ENCODE measurements at places on chromosomes 2 and 18. TPM values are rescaled to one million over a fixed set of nuclear protein-coding genes. Genes with fewer than 3 reads are reported as not detected.
A peak's percentile ranks its signal among the peaks of the same experiment; 100 is the strongest.

DNA sequence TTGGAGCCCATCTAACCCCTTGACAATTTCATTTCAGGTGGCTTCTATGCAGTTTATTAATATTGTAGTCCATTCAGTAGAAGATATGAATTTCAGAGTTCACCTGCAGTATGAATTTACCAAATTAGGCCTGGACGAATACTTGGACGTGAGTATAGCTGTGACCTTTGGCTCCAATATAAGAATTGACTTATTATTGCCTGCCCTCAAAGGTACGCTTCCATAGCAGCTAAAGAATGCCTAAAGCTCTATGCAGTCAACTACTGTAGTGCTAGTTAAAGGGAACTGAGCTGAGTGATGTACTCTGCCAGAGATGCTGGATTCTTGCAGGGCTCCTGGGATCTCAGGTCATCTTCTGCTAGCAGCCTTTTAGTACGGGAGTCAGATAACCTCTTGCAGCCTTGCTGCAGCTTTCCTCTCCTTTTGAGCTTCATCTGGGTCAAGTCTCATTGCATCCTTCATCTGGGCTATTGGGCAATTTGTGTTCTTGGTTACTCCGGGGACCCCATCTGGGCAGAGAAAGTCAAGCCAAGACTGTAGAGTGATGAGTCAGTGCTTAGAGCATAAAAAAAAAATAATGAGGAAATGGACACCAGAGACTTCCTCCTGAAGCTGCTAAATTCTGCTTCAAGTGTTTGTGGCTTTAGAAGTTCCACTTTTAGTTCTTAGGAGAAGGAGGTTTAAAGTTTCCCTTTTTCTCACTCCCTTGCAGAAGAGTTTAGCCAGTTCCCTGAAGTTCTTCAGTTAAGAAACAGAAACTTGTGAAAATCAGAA, 105.6 kb downstream of the PRPF40A start:
- peak overlapping the region; percentile 75 for H3K27ac ChIP-seq
- DNase-seq = no peak
- H3K36me3 ChIP-seq = peaks cover 11% of the 10 kb centered on the region
- H3K27me3 ChIP-seq = no peaks in the 10 kb centered on the region

- no peaks in the 10 kb centered on the region for H3K36me3 ChIP-seq
- peaks cover 11% of the 10 kb centered on the region for H3K4me1 ChIP-seq
- no peak overlapping the region for H3K27ac ChIP-seq
- no peaks in the 10 kb centered on the region for H3K27me3 ChIP-seq
- no peak overlapping the region for H3K4me3 ChIP-seq
- no peak for DNase-seq
These were observed 23.3 kb upstream of the UBE2F start for GRCh38 chr2:237943395-237944094.

DNA sequence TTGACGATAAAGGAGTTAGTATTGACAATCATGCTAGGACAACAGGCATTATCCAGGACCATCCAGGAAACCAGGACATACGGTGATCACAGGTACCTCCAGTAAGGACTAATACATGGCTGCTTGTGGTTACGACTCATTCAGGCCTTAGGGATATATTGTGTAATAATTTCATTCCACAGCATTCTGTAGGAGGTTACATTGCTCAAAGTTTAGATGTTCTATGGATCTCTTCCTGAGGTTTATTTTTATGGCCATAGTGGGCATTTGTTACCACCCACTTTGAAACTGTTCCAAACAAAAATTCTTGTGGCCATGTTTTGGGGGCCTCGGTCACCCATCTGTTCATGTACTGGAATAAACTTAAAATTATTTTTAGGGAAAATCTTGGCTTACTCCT, 431.6 kb downstream of the METTL4 start:
- DNase-seq = no peak
- no peak overlapping the region for H3K27ac ChIP-seq
- H3K27me3 ChIP-seq = peaks cover 12% of the 10 kb centered on the region
- H3K4me1 ChIP-seq = no peaks in the 10 kb centered on the region
- H3K36me3 ChIP-seq = no peaks in the 10 kb centered on the region

DNA sequence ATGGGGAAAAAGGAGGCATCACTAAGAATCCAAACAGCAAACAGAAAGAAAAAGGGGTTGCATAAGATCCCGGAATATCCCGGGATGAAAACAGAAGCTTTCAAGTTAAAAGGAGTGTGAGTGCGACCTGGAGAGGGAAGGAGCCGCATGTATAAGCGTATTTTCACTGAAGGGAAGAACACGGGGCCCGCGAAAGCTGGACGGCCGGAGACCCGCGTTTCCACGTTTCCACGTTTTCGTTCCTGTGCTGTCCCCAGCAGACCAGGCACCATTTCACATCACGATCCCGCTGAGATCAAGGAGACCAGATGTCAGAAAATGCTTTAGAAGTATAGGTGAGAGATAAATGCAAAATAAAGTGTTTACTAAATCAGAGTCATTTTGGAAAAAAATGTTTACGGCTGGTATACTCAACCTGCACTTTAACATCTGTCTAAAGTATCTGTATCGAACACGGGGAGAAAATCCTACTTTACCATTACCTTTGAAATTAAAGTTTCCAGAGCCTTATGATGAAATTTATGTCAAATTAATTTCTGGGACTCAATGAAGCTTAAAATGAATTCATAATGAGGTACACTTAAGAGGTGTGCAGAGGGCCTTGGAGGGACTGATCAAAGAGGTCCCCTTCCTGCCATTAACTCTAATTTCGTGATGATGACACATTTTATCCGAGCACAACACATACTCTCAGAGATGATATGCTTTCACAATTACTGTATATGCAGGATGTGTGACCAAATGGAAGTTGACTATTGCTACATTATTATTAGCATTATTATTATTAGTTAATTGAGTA, 71.0 kb upstream of the SALL3 start:
- H3K4me3 ChIP-seq = no peak overlapping the region
- DNase-seq = peak; percentile 68
- no peaks in the 10 kb centered on the region for H3K4me1 ChIP-seq
- H3K27me3 ChIP-seq = no peaks in the 10 kb centered on the region

Gene TCF7L1
- 35.0 TPM for total RNA-seq

Gene STARD6
- not detected for total RNA-seq

- no peaks in the 10 kb centered on the region for H3K27me3 ChIP-seq
- no peak for DNase-seq
- H3K4me1 ChIP-seq = peaks cover 13% of the 10 kb centered on the region
- H3K27ac ChIP-seq = peak overlapping the region; percentile 39
- H3K36me3 ChIP-seq = peaks cover 10% of the 10 kb centered on the region
These were observed 47.3 kb downstream of the RFTN2 start for GRCh38 chr2:197628043-197628500.

- peak overlapping the region; percentile 100 for H3K4me3 ChIP-seq
- no peak for DNase-seq
- H3K36me3 ChIP-seq = peaks cover 15% of the 10 kb centered on the region
- H3K27me3 ChIP-seq = no peaks in the 10 kb centered on the region
- peaks cover 27% of the 10 kb centered on the region for H3K4me1 ChIP-seq
These were observed 429 bp downstream of the C2orf76 start for GRCh38 chr2:119366161-119366648.

DNA sequence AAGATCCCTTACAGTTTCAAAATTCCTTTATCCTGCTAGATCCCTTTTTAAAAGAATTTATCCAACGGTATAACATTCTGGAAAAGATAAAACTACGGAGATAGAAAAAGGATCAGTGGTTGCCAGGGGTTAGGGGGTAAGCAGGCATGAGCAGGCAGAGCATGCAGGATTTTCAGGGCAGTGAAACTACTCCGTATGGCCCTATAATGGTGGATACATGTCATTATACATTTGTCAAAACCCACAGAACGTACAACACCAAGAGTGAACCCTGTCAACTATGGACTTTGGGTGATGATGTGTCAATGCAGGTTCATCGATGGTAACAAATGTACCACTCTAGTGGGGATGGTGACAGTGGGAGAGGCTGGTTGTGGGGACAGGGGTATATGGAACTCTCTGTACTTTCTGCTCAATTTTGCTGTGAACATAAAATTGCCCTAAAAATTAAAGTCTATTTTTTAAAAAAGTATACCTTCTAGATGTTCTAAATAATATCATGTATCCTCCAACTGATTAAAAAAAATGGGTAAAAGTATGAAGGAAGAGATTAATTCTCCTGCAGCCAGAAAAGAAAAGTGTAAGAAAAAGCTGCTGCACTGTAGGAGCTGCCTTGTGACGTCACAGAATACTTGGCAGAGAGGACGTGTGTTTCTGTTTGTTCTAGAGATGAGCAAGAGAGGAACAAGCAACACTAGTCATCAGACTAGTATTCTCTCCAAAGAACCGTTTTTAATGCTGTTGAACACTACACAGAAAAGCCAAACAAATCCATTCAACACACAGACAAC, 23.6 kb downstream of the ANKRD44 start:
- DNase-seq = no peak
- H3K27me3 ChIP-seq = no peaks in the 10 kb centered on the region
- no peak overlapping the region for H3K4me3 ChIP-seq
- H3K36me3 ChIP-seq = peaks cover 1% of the 10 kb centered on the region

DNA sequence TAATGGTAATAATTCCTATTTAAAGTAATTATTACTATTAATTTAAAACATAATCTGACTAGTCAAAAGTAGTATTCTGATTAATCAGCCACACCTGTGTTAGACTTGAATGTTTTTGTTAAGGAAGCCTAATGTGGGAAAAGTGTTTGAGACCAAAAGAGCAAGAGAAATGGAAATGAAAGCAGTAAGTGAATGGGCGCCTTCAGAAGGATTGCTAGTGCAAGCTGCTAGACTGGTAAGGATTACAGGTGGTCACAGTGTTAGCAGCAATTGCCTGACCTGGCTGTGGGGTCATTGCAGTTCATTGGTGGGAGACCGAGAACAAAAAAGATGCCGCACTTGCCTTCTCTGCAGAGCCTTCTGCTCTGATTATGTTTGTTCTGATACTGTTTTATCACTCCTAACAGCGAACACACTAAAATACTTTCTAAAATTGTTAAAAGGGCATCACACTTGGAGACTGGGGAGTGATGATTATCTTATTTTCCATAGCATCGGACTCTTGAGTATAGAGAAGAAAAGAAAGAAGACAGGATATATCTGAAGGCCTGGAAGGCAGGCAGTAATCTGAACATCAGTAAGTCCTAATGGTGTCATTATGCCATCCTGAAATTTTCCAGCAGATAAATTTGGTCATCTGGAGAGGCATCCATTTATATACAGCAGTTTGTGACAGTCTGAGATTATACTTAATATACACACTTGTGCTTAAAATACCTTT, 5.8 kb downstream of the SOCS6 start:
- H3K4me3 ChIP-seq = no peak overlapping the region
- H3K27me3 ChIP-seq = no peaks in the 10 kb centered on the region
- peaks cover 69% of the 10 kb centered on the region for H3K4me1 ChIP-seq

- no peaks in the 10 kb centered on the region for H3K27me3 ChIP-seq
- peaks cover 5% of the 10 kb centered on the region for H3K4me1 ChIP-seq
- DNase-seq = no peak
These were observed 11.6 kb downstream of the ATG16L1 start for GRCh38 chr2:233263045-233263570.

GRCh38 chr2:70412294-70413070, 110.6 kb upstream of the FAM136A start:
- H3K27me3 ChIP-seq = peaks cover 55% of the 10 kb centered on the region
- H3K4me1 ChIP-seq = no peaks in the 10 kb centered on the region
- no peak overlapping the region for H3K4me3 ChIP-seq
- H3K36me3 ChIP-seq = no peaks in the 10 kb centered on the region

DNA sequence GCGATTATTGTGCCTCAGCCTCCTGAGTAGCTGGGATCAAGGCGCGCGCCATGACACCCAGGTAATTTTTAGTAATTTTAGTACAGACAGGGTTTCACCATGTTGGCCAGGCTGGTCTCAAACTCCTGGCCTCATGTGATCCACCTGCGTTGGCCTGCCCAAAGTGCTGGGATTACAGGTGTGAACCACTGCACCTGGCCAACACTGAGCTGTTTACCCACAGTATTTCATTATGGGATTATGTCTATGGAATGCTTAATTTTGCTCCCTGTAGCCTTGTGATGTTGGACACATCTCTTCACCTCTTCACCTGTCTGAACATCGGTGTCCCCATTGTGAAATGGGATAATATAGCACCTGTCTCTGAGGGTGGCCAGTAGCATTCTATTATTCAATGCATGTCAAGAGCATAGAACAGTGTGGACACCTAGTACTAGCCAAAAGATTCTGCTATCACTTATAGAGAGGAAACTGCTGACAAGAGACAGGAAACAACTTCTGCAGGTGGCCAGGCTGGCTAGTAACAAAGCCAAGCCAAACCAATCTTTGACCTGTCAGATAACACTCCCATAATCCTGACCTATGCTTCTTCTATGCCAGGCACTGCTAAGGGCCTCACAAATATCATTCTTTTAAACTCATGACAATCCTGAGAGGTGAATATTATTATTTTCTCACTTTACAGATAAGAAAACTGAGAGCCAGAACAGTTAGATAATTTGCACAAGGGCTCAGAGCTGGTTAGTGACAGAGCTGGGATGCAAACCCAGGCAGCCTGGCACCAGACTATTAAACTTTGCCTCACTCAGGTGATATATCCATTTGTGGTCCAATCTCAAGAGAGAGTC, 29.4 kb upstream of the REEP1 start:
- DNase-seq = no peak
- no peaks in the 10 kb centered on the region for H3K27me3 ChIP-seq
- H3K4me3 ChIP-seq = no peak overlapping the region
- peaks cover 2% of the 10 kb centered on the region for H3K36me3 ChIP-seq

Gene FAM237A
- not detected for total RNA-seq

DNA sequence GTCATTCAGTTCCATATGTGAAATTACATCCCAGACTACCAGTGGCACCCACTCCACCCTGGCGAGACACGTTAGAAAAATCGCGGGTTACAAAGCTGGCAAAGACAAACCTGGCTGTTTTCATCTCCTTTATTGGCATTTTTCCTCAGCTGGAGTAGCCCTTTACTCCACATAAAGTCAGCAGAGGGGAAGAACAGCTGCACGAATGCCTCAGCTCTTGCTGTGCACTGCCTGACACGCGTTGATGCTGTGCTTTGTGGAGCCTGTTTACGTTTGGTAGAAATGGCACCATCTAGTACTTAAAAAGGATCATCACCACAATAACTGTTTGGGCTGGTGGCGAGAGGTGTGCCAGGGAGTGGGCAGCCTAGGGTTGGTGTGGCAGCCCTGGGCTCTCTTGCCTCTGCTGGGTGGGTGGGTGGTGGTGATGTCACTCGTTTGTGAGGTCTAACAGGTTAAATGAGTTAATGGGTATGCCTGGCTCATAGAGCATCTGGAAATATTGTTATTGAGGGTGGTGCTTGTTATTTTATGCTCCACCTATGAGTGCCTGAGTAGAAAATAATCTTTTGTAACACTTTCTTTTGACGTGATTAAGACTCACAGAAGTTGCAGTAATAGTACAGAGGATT, 16.4 kb downstream of the FARP2 start:
- no peak for DNase-seq
- H3K4me3 ChIP-seq = no peak overlapping the region
- H3K36me3 ChIP-seq = peaks cover 12% of the 10 kb centered on the region
- H3K27ac ChIP-seq = no peak overlapping the region
- H3K4me1 ChIP-seq = peaks cover 27% of the 10 kb centered on the region

Gene PRKAG3
- not detected for total RNA-seq

DNA sequence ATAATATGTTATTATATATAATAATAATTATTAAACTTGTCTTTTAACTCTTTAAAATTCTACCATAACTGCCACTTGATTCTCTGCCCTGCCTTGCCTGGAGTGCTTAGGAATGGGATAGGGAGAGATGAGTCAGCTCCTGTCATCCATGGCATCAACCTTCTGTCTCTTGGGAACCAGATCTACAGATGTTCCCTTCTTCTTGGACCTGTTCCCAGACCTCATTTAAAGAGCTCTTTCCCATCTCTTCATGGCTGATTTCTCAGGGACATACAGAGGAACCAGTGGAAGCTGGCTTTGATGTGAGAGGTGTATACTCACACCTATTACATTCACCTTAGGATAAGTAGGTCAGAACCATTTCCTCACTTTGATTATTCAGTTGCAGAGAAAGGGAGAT, 155.3 kb upstream of the MYO3B start:
- H3K4me3 ChIP-seq = no peak overlapping the region
- DNase-seq = no peak
- peaks cover 16% of the 10 kb centered on the region for H3K4me1 ChIP-seq
- H3K27ac ChIP-seq = no peak overlapping the region

All from chondrocyte (in vitro differentiated cells).